ENCODE measurements at places on chromosomes 2 and 18.

DNA sequence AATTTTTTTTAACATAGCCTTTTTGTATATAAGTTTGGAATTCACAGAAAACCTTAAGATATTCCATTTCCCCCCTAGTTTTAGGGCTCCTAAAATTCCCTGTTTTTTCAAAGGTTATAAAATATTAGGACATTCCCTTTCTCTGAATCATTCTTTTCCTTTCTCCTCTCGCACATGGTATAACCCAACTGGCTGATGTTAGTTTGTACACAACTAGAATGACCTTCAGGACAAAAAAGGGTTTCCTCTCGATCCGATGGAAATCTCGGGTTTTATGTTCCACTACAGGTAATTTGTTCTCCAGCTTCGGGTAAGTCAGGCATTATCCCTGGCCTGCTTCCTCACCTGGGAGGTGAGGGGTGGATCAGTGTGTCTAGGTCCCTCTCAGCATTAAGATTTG lies 215.1 kb downstream of the LDLRAD4 start:
- no peak for DNase-seq

GRCh38 chr2:216570357-216570756 lies 62.9 kb upstream of the IGFBP2 start:
- no peak for DNase-seq

- no peak for DNase-seq
Observed at GRCh38 chr18:34117319-34117718, 107.4 kb downstream of the NOL4 start.

GRCh38 chr2:24779116-24779515 lies 14.1 kb downstream of the PTRHD1 start:
- DNase-seq: peak; percentile 20

DNA sequence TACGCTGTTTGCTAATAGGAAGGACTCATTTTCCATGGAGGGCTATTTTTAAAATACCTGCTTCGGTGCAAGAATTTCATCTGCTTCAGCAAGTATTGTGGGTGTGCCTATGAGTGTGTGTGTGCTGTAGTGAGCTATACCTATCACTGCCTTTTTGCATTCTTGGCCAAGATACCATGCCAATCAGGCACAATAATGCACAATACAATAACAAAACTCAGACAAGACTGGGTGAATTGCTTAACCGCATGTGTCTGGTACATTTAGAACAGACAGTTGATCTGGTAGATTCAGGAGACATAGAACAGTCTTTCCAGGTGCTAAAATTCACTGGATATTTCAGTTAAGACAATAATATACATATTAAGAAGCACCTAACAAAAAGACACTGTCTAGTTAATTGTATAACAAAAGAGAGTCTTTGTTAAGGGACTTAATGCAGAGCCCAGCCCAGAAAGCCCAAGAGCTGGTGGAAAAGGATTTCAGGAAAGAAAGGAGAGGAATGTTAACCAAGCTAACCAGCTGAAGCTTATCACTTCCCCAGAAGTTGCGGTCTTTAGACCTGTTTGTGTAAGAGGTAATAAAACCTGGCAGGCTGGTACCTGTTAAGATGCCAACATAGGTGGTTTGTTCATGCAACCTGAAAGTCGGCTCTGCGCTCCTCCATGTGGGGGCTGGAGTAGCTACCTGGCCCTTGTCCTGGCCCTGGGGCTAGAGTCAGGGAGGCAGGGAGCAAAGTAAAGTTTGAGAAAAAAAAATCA lies 153.3 kb upstream of the RBMS1 start:
- no peak for DNase-seq

GRCh38 chr2:171087547-171087946 lies 73.1 kb downstream of the TLK1 start:
- no peak for DNase-seq

DNA sequence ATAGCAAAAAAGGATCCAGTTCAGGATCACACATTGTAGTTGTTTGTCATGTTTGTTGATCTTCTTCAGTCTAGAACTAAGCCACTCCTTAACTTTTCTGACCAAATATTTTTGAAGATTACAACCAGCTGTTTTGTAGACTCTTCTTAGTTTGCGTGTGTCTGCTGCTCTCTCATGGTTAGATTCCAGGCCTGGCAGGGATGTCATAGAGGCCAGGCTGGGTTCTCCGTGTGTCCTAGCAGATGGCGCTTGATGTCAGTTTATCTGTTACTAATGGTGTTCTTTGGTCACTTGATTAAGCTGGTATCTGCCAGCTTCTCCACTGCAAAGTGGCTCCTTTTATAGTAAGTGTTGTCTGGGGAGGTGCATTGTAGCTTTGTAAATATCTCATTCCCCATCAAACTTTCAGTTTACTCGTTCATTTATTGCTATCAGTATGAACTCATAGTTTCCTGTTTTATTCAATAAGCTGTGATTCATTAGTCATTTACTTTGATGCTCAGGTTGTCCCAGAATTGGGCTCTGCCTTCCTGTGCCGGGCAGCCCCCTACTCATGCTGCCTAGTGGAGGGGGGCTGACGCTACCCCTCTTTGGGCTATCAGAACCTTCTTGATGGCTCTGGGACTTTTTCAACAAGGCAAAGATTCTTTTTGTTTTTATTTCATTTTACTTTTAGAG lies 42.1 kb downstream of the GRHL1 start:
- no peak for DNase-seq

DNA sequence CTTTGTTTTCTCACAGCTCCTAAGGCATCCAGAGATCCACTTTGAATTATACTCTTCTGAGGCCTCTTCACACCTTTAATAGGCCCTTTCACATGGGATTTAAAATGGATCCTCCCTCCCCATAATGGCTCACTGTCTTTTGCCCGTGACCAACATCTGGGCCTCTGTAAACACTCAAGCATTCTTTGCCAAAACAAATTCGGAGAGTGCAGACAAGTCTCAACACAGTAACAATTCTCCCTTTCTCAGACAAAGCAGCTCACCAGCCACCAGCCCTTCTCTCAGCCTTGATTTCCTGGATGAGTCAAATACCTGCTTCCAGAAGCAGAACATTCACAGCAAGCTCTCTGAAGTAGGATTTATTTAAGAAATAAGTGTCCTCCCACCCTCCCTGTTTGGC lies 14.0 kb upstream of the IMP4 start:
- no peak for DNase-seq

DNA sequence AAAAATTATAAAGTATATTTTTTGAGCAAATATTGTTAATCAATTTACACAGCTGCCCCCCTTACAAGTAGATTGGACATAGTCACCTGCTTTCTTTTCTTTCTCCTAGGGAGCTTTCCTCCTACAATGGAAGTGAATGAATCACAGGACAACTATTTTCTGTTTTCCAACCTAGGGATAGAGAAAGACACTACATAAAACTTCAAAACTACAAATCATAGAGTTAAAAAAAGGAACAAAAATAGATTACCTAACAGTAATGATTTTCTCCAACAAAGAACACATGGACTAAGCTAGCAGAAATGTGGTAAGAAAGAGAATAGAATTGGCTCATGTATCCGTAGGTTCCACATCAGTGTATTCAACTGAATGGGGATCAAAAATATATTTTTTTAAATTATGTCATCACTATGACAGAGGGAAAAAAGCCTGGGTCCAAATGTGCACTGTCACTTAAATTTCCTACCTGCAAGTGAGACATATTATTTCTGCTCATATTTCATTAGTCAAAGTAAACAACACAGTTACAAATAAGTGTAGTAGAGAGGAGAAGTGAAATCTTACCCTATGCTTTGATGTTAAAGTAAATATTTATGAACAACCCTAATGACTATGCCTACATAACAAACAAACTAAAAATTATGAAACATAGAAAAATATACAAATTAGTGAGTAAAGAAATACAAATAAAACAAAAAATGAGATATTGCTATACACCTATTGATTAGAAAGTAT lies 756.7 kb downstream of the SOCS6 start:
- no peak for DNase-seq

DNA sequence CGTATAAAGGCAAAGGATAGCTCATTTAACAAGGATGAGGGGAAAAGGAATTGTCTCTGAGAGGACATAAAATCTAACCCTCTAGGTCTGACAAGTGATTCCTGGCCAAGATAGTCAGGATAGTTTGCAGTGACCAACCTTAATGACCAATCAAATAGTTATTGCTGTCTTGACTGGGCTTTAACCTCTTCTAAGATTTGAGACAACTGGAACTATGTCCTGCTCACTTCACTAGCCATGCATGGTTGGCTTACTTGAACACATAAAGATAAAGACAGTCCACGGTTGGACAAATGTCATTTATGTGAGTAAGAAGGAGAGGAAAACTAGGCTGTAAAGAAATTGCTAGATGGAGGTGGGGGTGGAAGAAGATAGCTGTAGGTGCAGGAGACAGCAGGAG lies 53.8 kb downstream of the SCN1A start:
- no peak for DNase-seq

DNA sequence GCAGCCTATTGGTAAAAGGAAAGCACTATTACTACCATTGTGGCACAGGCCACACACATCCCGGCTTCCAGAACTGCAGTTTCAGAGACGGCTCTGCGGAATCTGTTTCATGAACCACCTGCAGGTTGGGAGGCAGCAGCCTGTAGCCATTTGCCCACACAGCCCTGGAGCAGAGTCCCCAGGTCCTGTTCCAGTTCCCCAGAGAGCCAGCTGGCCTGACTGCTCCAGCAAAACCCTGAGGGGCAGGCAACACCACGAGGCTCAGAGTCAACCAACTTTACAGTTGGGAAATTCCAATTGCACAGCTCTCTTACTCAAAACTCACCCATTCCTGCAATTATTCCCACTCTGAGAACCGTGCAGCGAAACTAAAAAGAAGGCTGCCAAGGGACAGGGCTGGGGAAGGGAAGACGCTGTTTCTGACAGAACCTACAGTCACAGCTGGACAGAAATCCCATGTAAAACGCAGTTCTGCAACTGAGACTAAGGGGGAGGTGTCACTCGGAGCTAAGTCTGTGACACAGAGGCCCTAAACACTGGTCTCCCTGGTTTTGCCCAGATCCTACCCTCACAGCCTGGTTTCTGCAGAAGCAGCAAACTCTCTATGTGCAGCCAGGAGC lies 219.4 kb downstream of the TMEM163 start:
- DNase-seq: no peak

- no peak for DNase-seq
Observed at GRCh38 chr2:1748176-1748740, 3.9 kb upstream of the PXDN start.

- no peak for DNase-seq
Observed at GRCh38 chr2:112634153-112634873, 11.4 kb upstream of the SLC20A1 start.

- DNase-seq: no peak
Observed at GRCh38 chr2:169260246-169260645, 102.1 kb downstream of the LRP2 start.

DNA sequence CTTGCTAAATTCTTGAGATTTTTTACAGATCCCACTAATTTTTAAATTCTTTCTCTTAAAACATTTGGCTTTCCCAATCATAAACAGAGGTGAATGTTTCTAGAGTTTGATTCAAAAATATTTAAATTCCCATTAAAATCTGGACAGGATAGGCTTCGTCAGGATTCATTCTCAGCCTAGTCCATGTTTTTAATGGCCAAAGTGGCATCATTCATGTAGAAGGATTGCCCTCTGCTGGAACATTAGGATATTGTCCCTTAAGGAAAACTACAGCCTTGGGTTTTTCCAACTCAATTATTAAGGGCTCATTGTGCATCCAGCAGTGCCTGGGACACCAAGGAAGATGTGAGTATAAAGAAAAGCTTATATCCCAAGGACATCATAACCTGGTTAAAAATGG lies 71.7 kb downstream of the TPGS2 start:
- peak; percentile 69 for DNase-seq

DNA sequence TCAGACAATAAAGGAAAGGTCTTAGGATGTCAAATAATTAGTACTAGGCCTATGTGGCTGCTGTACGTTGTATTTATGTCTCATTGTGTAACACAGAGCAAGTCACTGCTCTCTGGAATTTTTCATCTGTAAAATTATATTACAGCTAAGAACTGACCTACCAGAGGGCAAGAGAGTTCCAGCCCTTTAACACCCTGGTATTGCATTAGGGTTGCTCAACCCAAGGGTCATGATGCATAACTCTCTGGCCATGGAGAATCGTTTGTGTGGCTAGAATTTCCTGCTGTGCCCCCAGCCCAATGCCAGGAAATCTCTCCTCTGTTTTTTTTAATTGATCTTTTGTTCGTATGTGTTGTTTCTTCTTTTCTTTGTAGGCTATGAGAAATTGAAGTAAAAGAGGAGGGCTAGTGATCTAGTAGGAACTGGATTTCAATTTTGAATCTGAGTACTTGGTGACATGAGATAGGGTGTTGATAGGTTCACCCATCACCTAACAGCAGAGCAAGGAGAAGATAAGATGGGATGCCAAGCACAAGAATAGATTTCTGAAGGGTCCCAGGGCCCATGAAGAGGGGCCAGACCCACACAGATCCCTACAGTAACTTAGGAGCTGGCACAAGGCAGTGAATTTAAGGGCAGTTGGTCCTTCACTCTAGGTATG lies 571.2 kb upstream of the TNP1 start:
- no peak for DNase-seq

DNA sequence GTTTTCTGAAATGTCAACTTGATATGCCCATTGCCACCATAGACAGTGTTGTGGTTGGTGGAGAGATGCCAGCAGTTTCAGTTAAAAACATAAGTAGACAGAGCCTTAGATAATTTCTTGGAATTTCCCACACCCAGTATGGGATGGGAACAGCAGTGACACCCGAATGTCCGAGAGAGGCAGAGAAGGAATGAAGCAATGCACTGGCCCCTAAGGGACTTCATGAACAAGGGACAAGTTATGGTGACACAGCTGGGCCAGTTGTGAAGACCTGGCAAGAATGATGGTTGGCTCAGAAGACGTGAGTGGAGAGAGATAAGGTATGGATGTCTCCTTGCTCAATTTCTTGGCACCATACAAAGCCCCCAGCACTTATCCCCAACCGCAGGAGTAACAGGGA lies 165.2 kb upstream of the APCDD1 start:
- DNase-seq: no peak

GRCh38 chr2:65057391-65058052 lies 1.3 kb downstream of the CEP68 start:
- peak; percentile 50 for DNase-seq

DNA sequence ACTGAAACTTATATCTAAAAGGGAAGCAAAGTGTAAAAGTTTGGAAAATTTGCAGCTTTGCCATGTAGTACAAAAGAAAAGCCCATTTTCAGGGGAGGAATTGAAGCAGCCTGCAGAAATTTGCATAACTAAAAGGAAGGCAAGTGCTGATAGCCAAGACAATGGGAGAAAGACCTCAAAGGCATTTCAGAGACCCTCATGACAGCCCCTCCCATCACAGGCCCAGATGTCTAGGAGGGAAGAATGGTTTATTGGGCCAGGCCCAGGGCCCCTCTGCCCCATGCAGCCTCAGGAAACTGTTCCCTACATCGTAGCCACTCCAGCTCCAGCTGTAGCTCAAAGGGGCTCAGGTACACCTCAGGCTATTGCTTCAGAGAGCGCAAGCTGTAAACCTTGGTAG lies 14.4 kb upstream of the WDR75 start:
- DNase-seq: no peak

Data from LoVo (cell line).